A549 treated with AZD2906 at 1 μM for 4 hours (cell line): ENCODE measurements at places on chromosomes 13 and 19. TPM values are rescaled to one million over a fixed set of nuclear protein-coding genes. Genes with fewer than 3 reads are reported as not detected.

The KCNJ14 gene
- 0.80 to 1.6 TPM (median 1.1 TPM) in 5 replicates for total RNA-seq

The ZNF460 gene
- 0.84 to 1.2 TPM (median 0.95 TPM) in 5 replicates for total RNA-seq

The ZNF846 gene
- 0.66 to 1.7 TPM (median 0.80 TPM) in 5 replicates for total RNA-seq

The FFAR1 gene
- total RNA-seq = 0.02 to 0.06 TPM (median 0.03 TPM) in 4 of 5 replicates, not detected in the other

The CEACAM19 gene
- total RNA-seq = 7.7 to 12.3 TPM (median 9.2 TPM) in 5 replicates

The TMEM143 gene
- 3.3 to 5.0 TPM (median 4.4 TPM) in 5 replicates for total RNA-seq

The KLC3 gene
- 0.85 to 1.2 TPM (median 1.2 TPM) in 5 replicates for total RNA-seq

The FAAP24 gene
- total RNA-seq = 13.4 to 16.0 TPM (median 13.6 TPM) in 5 replicates

The DCLK1 gene
- 0.97 to 1.2 TPM (median 1.1 TPM) in 5 replicates for total RNA-seq
